SJCRH30 (cell line): ENCODE measurements at places on chromosomes 13 and 19. TPM values are rescaled to one million over a fixed set of nuclear protein-coding genes. Genes with fewer than 3 reads are reported as not detected.

DNA sequence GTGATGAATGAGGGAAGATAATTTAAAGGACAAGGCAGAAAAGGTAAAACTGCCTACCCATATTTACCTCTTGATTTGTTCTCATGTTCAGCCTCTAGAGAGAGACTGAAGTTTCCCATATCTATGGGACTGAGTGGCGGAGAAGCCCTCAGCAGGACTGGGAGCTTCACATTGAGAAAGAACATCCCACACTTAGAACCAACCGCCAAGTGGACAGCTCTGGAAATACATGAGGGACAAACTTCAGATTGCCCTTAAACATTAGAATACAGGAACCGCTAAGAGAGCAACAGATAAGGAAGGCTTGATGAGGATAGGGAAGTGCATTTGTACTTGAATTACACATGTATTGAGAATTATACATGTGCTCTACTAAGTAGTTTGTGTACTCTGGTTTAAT lies 316.0 kb upstream of the MIR17HG start:
- H3K4me3 ChIP-seq = no peak overlapping the region
- DNase-seq = no peak
- no peaks in the 10 kb centered on the region for H3K4me1 ChIP-seq
- no peaks in the 10 kb centered on the region for H3K27me3 ChIP-seq
- H3K36me3 ChIP-seq = no peaks in the 10 kb centered on the region

DNA sequence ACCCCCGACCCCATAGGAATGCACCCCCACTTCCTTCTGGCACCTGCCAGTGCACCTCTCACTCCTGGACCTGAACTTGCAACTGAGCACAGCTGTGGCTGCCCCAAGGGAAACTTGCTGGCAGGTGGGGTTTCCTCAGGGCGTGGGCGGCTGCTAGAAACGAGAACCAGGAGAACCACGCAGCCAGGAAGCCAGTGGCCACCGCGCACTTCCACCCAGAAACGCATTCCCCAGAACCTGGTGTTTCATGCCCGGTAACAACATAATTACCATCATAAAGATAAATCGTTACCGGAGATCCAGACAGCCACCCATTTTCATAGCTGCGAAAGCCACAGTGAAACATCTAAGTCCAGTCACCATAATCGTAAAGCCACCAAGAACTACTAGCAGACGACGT lies 75.2 kb upstream of the C13orf46 start:
- no peaks in the 10 kb centered on the region for H3K36me3 ChIP-seq
- no peak for DNase-seq
- no peaks in the 10 kb centered on the region for H3K27me3 ChIP-seq
- no peak overlapping the region for H3K27ac ChIP-seq

- no peaks in the 10 kb centered on the region for H3K27me3 ChIP-seq
- H3K4me1 ChIP-seq = peaks cover 34% of the 10 kb centered on the region
- H3K4me3 ChIP-seq = no peak overlapping the region
- peak overlapping the region; percentile 34; the same call in 1 of the 2 replicates for H3K27ac ChIP-seq
- H3K36me3 ChIP-seq = no peaks in the 10 kb centered on the region
- peak; percentile 86 for DNase-seq
Measured at GRCh38 chr19:17248011-17248776, 2.5 kb upstream of the NR2F6 start.

Gene DZIP1
- total RNA-seq = 39.1 and 47.6 TPM in 2 replicates

DNA sequence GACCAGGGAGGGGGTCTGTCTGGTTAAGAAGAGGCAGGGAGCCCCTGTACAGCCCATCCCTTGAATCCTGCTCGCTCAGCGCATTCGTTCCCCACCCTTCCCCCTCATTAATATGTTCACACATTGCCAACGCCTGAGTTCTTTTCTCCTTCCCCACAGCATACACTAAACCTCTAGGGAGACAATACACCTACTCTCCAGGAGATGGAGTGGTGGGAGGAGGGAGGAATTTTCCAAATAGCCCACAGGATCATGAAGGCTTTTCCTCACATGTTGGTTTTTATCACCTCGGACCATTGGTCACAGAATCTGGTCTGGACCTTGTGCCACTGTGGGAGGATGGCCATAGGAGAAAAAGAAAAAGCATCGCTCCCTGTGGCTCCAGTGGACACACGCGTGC lies 294.9 kb downstream of the SHISA2 start:
- peaks cover 23% of the 10 kb centered on the region for H3K4me1 ChIP-seq
- no peak overlapping the region for H3K4me3 ChIP-seq
- no peaks in the 10 kb centered on the region for H3K27me3 ChIP-seq
- no peak for DNase-seq
- H3K36me3 ChIP-seq = no peaks in the 10 kb centered on the region

DNA sequence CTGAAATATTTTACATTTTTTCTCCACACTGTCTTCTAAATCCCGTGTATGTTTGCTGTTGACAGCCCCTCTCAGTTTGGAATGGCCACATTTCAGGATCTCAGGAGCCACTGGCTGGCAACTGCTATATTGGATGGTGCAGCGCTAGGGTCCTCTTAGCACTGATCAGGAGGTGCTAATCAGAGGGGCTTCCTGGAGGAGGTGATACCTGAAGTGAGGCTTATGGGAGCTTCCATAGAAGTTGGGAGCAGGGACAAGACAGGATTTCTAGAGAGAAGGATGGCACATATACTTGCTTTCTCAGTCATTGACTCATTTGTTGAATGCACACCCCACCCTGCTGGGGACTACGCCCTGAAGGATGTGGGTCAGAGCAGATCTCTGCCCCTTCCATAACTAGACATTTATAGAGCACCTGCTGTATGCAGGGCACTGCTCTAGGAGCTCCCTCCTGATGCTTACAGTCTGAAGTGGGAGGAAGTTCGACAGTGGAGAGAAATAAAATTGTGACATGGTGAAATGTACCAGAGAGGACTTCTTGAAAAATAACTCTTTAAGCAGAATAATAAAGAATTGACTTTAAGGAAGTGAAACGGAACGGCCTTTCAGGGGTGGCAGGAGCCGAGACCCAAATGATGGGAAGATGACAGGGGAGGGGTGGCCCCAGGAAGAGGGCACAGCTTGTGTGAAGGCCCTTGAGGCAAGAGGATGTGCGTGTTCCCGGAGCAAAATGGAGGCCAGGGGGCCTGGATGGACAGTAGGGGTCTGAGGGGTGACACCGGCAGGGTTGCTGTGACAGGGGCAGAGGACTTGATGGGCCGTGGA lies 13.1 kb downstream of the AP2A1 start:
- peaks cover 12% of the 10 kb centered on the region for H3K36me3 ChIP-seq
- no peak for DNase-seq
- H3K4me3 ChIP-seq = no peak overlapping the region

- H3K4me3 ChIP-seq = no peak overlapping the region
- H3K27me3 ChIP-seq = no peaks in the 10 kb centered on the region
- no peak for DNase-seq
- H3K4me1 ChIP-seq = no peaks in the 10 kb centered on the region
- H3K36me3 ChIP-seq = peaks cover 8% of the 10 kb centered on the region
Measured at GRCh38 chr19:38170334-38170733, 53.7 kb downstream of the DPF1 start.

Gene DNM2
- total RNA-seq = 56.7 and 59.5 TPM in 2 replicates

DNA sequence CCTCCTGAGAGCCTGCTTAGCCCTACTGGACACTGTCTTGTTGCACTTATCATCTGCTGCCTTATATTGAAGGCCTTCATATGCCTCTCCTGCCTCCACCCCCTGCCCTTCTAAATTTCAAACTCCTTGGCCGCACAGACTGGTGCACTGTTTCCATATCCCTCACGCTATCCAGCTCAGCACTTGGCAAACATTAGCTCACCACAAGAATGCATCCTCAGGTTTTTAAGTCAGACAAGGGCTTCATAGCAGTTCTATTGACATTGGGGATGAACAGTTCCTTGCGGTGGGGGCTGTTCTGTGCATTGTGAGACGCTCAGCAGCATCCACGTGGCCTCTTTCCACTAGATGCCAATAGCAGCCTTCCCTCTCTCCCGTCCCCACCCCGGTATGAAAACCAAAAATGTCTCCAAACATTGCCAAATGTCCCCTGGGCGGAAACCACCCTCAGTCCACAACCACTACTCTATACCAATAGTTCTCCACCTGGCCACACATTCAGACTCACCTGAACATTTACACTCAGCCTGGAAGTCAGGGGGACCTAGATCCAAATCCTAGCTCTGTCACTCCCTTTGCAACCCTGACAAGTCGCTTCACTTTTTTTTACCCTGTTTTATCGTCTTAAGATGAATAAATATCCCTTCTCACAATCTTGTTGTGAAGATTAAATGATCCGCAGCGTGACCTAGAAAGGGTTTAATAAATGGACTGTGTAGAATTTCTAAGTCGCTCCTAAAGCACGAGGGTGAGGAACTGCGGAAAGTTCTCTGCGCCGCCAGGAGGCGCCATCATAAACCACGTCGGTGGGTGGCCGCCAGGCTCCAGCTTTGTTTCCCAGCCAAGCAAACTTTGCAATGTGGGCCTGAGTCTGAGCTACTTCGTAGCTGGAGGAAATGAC lies 3.6 kb upstream of the CEACAM3 start:
- H3K27ac ChIP-seq = no peak overlapping the region
- peak; percentile 42 for DNase-seq
- no peaks in the 10 kb centered on the region for H3K36me3 ChIP-seq
- H3K4me3 ChIP-seq = no peak overlapping the region
- H3K4me1 ChIP-seq = peaks cover 4% of the 10 kb centered on the region; the same call in 1 of the 2 replicates

Gene RASAL3
- 0.12 TPM in 1 of 2 replicates, not detected in the other for total RNA-seq

GRCh38 chr19:6739390-6739882 lies at the start of gene TRIP10:
TRIP10 (plus strand) TSS chr19:6739680; CDS start chr19:6739762, 82 bp downstream.
- no peaks in the 10 kb centered on the region for H3K27me3 ChIP-seq
- DNase-seq = peak; percentile 88
- H3K4me3 ChIP-seq = peak within 1 kb of the TSS; percentile 82
- H3K27ac ChIP-seq = peak within 1 kb of the TSS; percentile 35
- peaks cover 16% of the 10 kb centered on the region for H3K4me1 ChIP-seq

Gene FLT3
- total RNA-seq = not detected in 2 replicates

DNA sequence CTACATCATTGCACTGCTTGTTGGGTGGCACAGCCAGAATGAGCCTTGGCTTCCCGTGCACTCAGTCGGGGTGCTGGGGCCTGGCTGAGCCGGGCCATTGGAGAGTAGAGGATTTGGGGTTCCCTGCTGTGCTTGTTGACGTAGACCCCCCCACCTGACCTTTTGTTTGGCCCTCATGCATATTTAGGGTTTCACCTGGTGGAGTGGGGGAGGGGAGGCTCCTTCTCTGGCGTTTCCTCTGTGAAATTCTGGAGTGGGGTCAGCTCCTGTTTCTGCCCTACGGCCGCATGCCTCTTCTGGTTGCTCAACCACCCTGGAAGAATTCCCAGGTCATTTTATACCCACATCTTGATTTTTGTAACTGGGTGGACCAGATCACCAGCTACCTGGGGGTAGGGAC lies 82.8 kb downstream of the SIPA1L3 start:
- DNase-seq = no peak
- peaks cover 4% of the 10 kb centered on the region; the same call in 1 of the 2 replicates for H3K36me3 ChIP-seq
- H3K4me3 ChIP-seq = no peak overlapping the region
- H3K27ac ChIP-seq = no peak overlapping the region
- H3K27me3 ChIP-seq = no peaks in the 10 kb centered on the region

- peaks cover 6% of the 10 kb centered on the region for H3K4me1 ChIP-seq
- H3K27ac ChIP-seq = no peak overlapping the region
- DNase-seq = no peak
Measured at GRCh38 chr13:50365408-50366391, 350.5 kb downstream of the KCNRG start.

Gene MISP
- total RNA-seq = 0.18 and 0.41 TPM in 2 replicates

GRCh38 chr13:92345627-92346026 lies 881.0 kb upstream of the GPC6 start:
- no peaks in the 10 kb centered on the region for H3K36me3 ChIP-seq
- H3K27me3 ChIP-seq = no peaks in the 10 kb centered on the region
- H3K27ac ChIP-seq = no peak overlapping the region
- H3K4me3 ChIP-seq = no peak overlapping the region
- no peaks in the 10 kb centered on the region for H3K4me1 ChIP-seq

Gene CCDC169
- 5.6 and 8.5 TPM in 2 replicates for total RNA-seq

DNA sequence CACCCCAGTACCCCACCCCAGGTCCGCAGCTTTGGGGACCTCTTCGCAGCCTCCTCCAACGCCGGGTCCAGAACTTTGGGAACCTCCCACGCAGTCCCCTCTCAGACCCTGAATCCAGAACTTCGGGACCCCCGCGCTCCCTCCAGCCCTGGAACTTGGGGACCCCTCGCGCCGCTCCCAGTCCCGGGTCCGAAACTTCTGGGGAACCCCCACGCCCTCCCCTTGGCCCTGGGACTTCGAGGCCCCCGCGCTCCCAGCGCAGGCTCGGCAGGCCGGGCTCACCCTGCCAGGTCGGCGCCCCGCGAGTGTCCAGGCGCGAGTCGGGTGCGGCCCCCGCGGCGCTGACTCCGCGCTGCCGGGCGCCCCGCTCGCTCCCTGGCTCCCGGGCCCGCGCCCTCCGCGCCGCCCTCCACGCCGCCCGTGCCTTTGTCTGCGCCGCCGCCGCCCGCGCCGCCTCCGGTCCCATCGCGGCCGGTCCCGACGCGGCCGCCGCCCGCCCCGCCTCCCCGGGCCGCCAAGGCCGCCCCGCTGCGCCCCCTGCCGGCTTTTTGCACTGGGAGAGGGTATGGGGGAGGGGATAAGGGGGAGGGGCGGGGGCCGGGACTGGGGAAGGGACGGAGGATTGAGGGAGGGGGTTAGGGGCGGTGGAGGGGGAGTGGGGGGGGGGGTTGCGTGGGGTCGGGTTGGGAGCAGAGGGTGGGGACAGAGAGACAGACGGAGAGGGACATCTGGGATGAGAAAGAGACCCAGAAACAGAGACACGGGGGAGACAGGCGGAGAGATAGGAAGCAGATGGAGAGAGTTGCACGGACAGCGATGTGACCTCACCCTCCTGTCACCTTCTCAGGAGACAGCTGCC lies at the start of gene HOMER3:
Gene HOMER3 (minus strand): TSS at position 449 of the 859 bp plus-strand sequence. CDS start 2,235 bp downstream, outside the sequence.
- peak within 1 kb of the TSS; percentile 44 for H3K27ac ChIP-seq
- no peaks in the 10 kb centered on the region for H3K27me3 ChIP-seq
- peak within 1 kb of the TSS; percentile 78 for H3K4me3 ChIP-seq
- peak; percentile 73 for DNase-seq
- peaks cover 3% of the 10 kb centered on the region; the same call in 1 of the 2 replicates for H3K36me3 ChIP-seq
- peaks cover 2% of the 10 kb centered on the region; the same call in 1 of the 2 replicates for H3K4me1 ChIP-seq

Gene ANO8
- 2.7 and 3.0 TPM in 2 replicates for total RNA-seq
